Central memory CD4-positive, alpha-beta T cell (primary cell): ENCODE measurements at places on chromosomes 3 and 15.

- no peak for DNase-seq
Measured at GRCh38 chr3:171206283-171206682, 179.8 kb upstream of the SLC2A2 start.

DNA sequence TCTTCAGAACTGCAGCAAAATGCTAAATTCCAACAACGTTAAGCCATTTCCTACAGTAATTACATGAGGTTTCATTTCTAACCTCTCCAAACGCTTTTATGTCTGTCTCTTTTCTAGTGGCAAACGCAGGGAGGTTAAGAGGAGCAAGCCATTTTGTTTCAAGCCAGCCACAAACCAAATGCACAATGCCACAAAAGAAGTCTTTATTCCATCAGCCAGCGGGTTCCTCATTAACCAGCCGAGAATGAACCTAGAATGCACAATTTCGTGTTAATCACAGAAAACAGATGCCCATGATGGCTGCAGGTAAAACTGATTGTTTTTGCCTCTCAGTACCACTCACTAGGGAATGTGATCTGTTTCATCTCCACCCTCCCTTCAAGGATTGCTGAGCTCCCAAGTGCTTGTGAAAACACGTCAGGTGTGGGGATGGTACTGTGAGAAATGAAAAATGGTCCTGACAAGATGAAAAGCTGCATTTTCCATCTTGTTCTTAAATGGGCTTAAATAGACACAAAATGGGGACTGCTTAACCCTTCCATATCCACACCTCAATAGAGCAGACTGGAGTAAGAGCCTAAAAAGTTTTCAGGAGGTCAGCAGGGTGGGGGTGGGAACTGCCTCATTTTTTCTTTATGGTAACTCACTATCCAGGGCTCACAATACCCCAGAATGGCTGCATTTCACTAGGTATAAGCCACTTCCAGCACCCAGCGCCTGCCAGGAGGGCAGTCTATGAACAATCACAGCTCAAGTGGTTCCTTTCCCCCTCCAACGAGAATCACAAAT lies 277.1 kb downstream of the MAGI1 start:
- DNase-seq: no peak

- DNase-seq: no peak
Measured at GRCh38 chr3:190309414-190309813, 12.8 kb downstream of the CLDN1 start.

DNA sequence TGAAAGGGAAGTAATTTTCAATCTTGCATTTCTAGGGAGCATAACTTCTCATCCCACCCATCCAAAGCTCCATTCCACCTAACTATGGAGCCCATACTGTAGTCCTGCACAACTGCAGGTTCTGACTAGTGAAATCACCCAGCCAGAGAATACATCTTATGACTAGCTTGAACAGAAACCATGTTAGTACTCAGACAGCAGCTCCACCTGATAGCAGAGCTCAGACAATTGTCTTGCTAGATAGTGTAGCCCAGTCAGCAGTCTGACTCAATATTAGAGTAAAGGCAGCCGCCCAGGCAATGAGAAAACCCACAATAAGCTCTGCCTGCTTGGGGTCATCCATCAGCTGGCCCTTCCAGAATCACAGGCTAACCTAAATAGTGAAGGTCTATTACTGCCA lies 544.7 kb upstream of the GBE1 start:
- DNase-seq: no peak

GRCh38 chr3:110323349-110323748 lies 748.3 kb upstream of the NECTIN3 start:
- DNase-seq: no peak

DNA sequence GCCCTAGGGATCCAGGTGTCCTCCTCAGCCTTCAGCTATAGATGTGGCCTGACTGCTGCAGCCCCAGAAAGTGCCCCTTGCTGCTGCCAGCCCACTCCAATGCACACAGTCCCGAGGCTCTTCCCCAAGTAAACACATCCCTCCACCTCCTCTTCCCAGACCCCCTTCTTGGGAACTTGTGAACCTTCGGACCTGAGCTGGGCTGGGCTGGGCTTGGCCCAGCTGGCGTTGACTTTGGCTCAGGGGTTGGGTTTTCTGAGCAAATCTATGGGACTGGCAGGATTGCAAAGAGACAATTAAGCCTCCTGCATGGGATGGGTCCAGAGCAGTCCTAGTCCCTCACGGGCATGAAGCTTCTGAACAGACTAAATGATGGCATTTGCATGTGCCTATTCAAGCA lies 14.7 kb downstream of the VIPR1 start:
- no peak for DNase-seq

- DNase-seq: peak; percentile 22
Measured at GRCh38 chr3:100709842-100710260, 557 bp downstream of the TFG start.

- no peak for DNase-seq
Measured at GRCh38 chr3:43760938-43761337, 70.2 kb downstream of the ABHD5 start.

DNA sequence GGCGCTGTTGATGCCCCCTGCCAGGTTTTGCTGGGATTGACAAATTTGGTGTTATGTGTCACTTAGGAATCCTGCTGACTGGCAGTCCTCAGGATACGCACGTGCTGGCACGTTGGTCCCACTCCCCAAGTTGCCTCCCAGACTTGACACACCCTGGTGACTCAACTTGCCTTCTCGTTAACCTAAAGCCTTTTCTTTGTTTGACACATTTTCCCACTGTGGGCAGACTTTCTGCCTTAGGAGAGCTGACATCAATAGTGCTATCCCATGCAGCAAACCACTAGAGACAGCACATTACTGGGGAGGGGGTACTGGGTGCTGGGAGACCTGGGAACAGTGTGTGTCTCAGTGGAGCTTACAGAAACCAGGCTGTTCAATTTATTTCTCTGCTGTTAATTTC lies 104.3 kb downstream of the OXNAD1 start:
- DNase-seq: no peak

GRCh38 chr3:45631486-45631885 lies 36.9 kb downstream of the LIMD1 start:
- DNase-seq: no peak

GRCh38 chr3:95715128-95715527 lies 1099.3 kb upstream of the EPHA6 start:
- DNase-seq: no peak

DNA sequence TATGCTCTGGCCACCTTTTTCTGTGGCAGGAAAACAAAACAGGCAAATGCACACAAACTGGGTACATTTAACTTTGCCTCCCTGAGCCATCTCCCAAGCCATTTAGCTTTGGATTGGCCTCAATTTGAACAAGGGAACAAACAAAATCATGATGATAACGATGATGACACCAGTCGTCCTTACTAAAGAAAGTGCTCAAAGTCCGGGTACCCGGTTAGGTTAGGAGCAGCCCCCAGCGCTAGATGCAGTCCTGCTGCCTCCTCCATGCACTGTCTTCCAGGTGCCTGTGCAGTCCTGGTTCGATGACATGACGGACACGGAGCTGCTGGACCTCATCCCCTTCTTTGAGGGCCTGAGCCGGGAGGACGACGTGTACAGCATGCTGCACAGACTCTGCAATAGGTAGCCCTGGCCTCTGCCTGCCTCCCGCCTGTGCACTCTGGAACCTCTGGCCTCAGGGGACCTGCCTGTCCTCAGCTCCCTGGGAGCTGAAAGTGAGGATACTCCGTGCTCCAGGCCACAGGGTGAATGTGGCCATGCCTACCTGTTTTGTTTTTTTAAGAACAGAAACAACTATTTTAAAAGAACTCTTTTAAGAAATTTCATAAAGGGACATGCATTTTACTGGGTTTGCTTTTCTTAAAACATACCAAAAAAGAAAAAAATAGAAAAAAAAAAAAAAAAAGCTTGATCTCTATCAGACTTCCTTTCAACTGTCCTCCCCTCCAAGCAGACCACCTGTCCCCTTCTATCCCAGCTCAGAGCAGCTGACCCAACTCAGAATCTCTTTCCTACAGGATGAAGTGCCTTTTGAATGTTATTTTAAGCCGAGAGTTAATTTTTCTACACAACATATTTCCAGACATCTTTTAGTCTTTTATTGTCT lies 9.9 kb upstream of the VILL start:
- no peak for DNase-seq

DNA sequence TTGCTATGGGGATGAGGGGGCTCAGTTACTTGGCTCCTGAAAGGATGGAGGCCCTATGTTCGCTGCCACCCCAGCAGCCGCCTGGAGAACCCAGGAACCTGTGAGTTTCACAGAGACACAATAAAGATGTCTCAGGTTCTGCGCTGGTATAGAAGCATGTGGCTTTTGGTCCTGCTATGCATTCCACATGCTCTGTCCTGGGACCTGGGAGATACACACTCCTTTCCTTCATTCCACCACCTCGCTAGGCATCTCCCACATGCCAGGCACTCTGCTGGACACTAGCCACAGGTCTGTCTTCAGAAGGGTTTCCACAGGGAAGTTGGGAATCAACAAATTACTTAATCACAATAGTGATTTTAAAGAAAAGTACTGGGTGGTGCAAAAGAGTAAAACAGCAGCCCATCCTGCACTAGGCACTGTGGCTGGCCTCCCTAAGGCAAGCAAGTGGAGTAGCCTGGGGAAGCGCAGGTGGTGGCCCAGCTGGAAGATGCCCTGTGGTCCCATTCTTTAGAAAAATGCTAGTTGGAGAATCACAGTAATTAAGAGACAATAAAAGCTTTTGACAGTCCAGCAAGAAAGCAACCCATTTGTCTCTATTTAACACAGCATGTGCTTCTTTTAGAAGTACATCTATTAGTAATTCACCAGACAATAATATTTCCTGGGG lies 408.9 kb upstream of the WNT5A start:
- no peak for DNase-seq

DNA sequence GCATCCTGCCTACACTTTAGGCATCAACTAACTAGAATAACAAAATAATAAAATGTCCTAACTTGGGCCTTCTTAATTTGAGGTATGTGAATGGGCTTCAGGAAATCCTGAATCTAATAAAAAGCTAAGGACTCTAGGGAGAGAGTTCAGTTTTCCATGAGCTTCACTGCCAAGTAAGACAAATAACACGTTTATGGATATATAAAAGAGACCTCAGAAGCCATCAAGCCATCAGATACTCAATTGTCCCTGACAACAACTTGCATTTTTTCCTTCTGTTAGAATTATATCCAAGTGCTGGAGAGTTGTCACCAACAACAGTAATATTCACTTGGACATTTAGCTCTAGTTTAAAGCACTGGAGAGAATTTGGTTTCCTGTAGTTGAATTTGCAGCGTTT lies 102.4 kb upstream of the IGSF10 start:
- no peak for DNase-seq
